Astrocyte of the spinal cord (primary cell): ENCODE measurements at places on chromosomes 3 and 15.
A peak's percentile ranks its signal among the peaks of the same experiment; 100 is the strongest.

GRCh38 chr3:188761439-188761838 lies 410.3 kb upstream of the TPRG1 start:
- DNase-seq = no peak

DNA sequence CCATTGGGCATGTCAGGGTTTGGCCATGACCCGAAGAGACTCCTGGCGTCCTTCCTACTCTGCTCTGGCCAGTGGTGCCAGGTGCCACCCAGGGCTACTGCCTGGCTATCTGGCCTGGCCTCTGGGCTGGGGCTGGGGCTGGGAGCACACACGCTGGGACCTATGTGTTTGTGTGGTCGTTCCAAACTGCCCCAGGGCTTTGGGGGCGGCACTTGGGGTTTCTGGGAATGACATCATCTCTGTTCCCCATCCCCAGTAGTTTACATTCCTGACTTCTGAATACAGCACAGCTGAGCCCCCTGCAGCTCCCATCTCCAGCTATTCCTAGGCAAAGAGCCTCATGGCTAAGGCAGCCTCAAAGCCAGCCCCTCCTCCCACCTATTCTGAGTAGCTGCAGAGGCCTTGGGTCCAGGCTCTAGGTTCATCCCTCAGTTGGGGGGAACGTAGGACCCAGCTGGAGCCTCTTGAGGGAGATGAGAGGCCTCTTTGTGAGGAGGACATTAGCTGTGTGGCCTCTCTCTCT lies 24.3 kb downstream of the PLEKHO2 start:
- peak; percentile 96 for DNase-seq

DNA sequence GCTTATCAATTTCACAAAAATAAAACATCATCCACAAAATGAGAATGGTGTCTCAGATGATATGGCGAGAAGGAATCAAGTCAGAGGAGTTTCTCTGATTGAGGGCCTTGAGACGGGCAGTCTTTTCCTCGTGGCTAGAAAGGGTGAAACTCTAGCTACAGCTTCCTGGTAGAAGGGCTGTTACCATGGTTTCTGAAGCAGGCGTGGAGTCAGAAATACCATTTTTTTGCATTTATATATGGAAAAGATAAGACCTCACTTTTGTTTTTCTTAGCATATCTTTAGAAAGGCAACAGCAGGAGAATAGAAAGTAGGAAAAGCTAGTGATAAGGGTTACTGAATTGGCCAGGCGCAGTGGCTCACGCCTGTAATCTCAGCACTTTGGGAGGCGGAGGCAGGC lies 17.3 kb upstream of the SAMD7 start:
- DNase-seq = no peak

DNA sequence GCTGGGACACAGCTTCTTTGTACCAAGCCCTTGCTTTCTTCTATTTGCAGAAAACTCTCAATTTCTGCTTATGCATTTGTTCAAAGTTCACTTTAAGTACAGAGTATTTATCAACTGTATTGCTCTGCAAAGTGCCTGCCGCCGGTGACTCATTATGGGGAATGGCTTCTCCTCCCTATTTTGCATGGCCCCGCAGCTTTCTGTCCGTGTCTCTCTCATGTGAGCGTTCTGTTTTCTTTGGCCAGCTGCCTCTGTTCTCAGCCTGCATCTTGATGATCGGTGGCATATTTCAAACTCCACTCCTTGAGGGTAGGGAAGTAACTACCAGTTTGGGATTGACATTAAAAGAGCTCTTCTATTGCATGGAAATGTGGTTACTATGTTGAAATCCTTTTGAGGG lies 28.6 kb upstream of the ST8SIA2 start:
- peak; percentile 75 for DNase-seq

DNA sequence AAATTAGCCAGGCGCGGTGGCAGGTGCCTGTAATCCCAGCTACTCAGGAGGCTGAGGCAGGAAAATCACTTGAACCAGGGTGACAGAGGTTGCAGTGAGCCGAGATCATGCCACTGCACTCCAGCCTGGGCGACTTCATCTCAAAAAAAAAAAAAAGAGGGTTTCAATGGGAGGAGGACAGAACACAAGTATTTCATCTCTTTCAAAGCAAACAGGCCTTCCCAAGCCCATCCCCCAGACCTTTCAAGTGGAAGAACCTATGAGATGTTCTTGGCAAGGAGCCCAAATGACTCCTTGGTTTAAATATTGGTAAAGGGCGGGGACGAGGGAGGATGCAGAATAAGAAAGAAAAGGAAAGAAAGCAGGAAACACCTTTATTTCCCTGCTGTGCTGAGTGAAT lies 62.2 kb upstream of the MCF2L2 start:
- DNase-seq = peak; percentile 33

DNA sequence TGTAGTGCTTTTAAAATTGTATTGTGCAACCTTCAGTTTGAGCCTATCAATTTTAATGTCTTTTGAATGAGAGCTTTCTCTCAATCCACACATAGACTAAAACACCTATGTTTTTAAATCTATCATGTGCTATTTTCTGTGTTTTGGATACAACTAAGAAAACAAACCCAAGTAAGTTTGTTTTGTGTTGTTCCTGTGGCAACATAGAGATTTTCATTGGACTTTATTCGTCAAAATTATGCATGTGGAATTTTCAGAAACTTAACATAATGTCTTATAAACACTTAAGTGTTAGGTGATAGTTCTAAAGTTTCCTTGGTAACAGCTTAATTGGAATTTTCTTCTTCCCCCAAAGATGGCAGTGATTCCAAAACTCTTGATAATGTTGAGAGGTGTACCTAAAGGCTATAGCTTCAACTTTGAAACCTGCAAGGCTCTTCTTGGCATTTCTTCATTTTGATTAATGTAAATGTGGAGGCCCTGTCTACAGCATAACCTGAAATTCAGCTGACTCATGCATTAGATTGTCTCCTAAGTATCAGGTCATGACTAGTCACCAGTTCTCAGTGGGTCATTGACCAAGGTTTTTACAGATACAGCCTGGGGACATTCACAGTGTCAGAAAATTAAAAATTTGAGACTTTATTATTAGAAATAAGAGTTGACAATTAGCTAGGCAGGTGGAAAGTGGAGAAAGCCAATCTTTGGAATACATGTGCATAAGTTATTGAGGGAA lies 44.4 kb downstream of the COL6A5 start:
- no peak for DNase-seq

DNA sequence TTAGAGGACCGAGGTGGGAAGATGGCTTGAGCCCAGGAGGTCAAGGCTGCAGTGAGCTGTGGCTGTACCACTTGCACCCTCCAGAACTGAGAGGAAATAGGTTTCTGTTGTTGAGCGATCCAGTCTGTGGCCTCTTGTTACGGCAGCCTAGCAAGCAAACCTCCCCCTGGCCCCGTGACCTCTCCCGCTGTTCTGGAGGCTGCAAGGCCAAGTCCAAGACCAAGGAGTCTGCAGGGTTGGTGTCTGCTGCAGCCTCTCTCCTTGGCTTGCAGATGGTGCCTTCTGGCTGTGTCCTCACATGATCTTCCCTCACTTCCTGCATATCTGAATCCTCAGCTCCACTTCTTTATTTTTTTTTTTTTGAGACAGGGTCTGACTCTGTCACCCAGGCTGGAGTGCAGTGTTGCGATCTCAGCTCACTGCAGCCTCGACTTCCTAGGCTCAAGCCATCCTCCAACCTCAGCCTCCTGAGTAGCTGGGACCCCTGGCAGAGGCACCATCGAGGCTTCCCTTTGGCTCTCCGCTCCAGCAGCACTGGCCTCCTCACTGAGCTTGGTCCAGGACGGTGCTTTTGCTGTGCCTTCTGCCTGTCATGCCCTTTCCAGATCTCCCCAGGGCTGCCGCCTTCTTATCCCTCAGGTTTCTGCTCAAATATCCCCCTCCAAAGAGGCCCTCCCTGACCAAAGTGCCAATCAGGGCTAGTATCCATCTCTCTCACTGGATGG lies 18.0 kb upstream of the PLXND1 start:
- DNase-seq = no peak

- peak; percentile 54 for DNase-seq
Measured at GRCh38 chr3:160003520-160004128, 15.0 kb downstream of the IL12A start.

DNA sequence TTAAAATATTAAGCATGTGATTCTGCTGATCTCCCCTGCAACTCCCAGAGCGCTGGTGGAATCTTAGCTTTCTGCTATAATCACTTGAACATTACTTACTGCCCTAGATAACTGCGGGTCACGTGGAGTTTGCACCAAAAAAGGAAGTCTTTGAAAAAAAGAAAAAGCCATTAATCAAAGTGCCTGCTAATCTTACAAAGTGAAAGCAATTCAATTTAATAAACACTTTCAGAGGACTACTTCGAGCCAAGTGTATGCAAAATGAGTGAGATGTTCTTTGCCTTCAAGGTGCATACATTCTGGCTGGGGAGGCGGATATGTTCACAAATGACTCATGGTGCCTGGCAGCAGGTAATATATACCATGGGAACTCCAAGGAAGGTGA lies 109.9 kb upstream of the GAP43 start:
- no peak for DNase-seq

DNA sequence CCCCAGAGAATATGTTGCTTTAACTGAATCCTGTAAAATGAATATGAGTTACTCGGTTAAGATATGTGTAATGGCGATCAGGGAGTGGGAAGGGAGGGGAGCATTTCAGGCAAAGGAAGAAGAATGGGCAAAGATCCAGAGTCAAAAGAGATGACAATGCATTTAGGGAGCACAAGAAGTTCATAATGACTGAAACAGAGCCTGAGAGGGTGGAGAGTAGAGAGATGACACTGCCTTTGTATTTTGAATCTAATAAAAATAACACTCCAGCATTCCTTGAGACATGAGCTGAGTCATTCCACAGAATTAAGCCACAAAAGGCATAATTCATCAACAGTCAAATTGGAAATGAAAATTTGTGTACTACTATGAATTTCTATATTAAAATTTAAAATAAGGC lies 105.3 kb upstream of the PEX5L start:
- no peak for DNase-seq

- DNase-seq = no peak
Measured at GRCh38 chr3:134039161-134039862, 9.6 kb upstream of the SLCO2A1 start.

GRCh38 chr15:82114660-82115059 lies 68.8 kb upstream of the MEX3B start:
- no peak for DNase-seq
